Heart left ventricle (tissue), 16 donors: ENCODE measurements at places on chromosomes 1 and 21. TPM values are rescaled to one million over a fixed set of nuclear protein-coding genes. Genes with fewer than 3 reads are reported as not detected.

GRCh38 chr1:39779137-39779536 is 8.0 kb upstream of the OXCT2 start:
- no peak overlapping the region for H3K4me3 ChIP-seq
- no peaks in the 10 kb centered on the region for H3K36me3 ChIP-seq
- H3K27ac ChIP-seq, result no peak overlapping the region
- no peaks in the 10 kb centered on the region for H3K27me3 ChIP-seq
- H3K4me1 ChIP-seq, result no peaks in the 10 kb centered on the region
- no peak for DNase-seq

DNA sequence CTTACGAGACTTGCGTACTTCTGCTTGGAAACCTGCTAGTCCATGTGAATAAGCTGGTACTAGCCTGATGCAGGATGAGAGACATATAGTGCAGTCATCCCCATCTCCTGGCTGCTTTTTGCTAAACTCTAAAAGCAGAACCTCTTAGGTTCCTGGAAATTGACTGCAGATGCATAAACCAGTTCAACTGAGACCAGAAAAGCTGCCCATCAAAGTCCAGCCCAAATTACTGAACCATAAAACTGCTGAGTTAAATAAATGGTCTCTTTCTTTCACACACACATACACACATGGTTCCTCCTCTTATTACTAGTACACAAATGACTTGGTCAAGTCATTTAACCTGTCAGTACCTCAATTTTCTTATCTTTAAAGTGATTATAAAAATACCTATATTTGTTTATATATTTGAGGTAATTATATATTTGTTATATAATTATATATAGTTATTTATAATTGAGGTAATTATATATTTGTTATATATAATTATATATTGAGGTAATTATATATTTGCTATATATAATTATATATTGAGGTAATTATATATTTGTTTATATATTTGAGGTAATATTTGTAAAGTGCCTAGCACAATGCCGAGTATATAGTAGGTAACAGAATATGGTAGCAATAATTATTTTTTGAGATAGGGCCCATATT is 25.2 kb upstream of the RABGAP1L start:
- no peaks in the 10 kb centered on the region for H3K4me1 ChIP-seq
- H3K36me3 ChIP-seq, result no peaks in the 10 kb centered on the region
- H3K27ac ChIP-seq, result no peak overlapping the region
- H3K27me3 ChIP-seq, result no peaks in the 10 kb centered on the region
- H3K4me3 ChIP-seq, result no peak overlapping the region
- DNase-seq, result no peak

DNA sequence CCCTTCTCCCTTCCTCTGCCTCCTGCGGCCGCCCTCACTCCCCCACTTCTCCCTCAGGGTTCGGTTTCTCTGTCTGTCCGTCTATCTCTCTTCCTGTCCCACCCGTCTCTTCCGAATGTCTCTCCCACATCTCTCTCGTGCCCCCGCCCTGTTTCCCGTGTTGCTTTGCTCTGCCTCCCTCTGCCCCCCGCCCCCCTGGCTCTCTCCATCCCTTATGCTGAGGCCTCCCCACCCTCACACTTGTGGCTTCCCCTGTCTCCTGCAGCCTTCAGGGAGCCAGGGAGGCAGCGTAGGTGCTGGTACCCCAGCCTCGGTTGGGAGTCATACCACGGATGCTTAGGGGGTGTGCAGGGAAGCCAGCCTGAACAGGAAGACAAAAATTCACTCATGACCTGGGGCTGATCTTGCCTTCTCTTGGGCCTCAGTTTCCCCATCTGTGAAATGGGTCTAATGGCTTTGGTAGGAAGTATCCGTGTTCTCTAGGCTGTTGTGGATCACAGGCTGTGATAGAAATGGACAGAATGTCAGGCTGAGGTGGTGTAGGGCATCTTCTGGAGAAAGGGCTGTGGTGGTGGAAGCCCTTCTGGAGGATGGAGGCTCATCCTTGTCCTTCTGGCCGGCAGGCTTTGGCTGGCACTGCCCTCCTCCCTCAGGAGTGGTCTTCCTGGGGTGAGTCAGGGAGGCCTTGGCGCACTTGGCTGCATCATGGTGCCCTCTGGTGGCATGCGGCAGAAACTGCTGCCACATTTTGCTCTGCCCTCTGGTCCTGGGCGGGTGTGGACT is 55.5 kb downstream of the FOXO6 start:
- no peaks in the 10 kb centered on the region for H3K36me3 ChIP-seq
- H3K27ac ChIP-seq, result no peak overlapping the region
- no peak overlapping the region for H3K4me3 ChIP-seq
- H3K4me1 ChIP-seq, result peaks cover 11% of the 10 kb centered on the region
- DNase-seq, result peak; percentile 62
- no peaks in the 10 kb centered on the region for H3K27me3 ChIP-seq

- H3K4me3 ChIP-seq, result no peak overlapping the region
- peaks cover 41% of the 10 kb centered on the region for H3K4me1 ChIP-seq
- DNase-seq, result no peak
- H3K27me3 ChIP-seq, result no peaks in the 10 kb centered on the region
Observed at GRCh38 chr1:164644774-164645644, 86.0 kb downstream of the PBX1 start.

DNA sequence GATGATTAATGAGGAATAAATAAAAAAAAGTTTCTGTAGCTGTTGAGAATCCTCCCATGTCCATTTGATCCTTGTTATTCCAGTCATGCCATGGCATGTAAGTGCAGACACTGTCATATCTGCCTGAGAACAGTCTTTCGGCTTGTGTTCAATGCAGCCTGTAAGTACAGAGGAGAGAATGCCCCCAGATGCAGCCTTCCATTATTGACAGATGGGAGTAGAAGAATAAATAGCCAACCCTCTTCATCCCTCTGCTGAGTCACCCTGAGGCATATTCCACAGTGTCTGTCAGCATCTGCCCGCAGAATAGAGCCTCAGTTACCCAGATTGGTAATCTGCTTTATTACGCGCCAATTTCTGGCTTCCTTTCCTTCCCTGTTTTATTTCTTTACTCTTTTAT is 139.4 kb downstream of the LRRC7 start:
- DNase-seq, result no peak
- peaks cover 6% of the 10 kb centered on the region for H3K4me1 ChIP-seq
- no peaks in the 10 kb centered on the region for H3K27me3 ChIP-seq
- H3K27ac ChIP-seq, result no peak overlapping the region
- no peak overlapping the region for H3K4me3 ChIP-seq
- no peaks in the 10 kb centered on the region for H3K36me3 ChIP-seq

GRCh38 chr1:220810963-220811362 is 24.2 kb downstream of the MTARC1 start:
- no peaks in the 10 kb centered on the region for H3K27me3 ChIP-seq
- no peaks in the 10 kb centered on the region for H3K36me3 ChIP-seq
- peaks cover 10% of the 10 kb centered on the region for H3K4me1 ChIP-seq
- no peak overlapping the region for H3K4me3 ChIP-seq
- no peak overlapping the region for H3K27ac ChIP-seq

- H3K4me3 ChIP-seq, result peak overlapping the region; percentile 73
- peaks cover 6% of the 10 kb centered on the region for H3K4me1 ChIP-seq
- peak; percentile 33 for DNase-seq
- peak overlapping the region; percentile 73 for H3K27ac ChIP-seq
- no peaks in the 10 kb centered on the region for H3K36me3 ChIP-seq
Observed at GRCh38 chr1:231039161-231040018, 664 bp downstream of the FAM89A start.

GRCh38 chr1:111707906-111708305 is 31.3 kb downstream of the INKA2 start:
- H3K27ac ChIP-seq, result no peak overlapping the region
- H3K36me3 ChIP-seq, result peaks cover 95% of the 10 kb centered on the region
- DNase-seq, result no peak
- H3K27me3 ChIP-seq, result no peaks in the 10 kb centered on the region

- no peaks in the 10 kb centered on the region for H3K27me3 ChIP-seq
- no peak overlapping the region for H3K4me3 ChIP-seq
- peaks cover 4% of the 10 kb centered on the region for H3K4me1 ChIP-seq
Observed at GRCh38 chr21:45330075-45330781, 42.5 kb upstream of the POFUT2 start.

DNA sequence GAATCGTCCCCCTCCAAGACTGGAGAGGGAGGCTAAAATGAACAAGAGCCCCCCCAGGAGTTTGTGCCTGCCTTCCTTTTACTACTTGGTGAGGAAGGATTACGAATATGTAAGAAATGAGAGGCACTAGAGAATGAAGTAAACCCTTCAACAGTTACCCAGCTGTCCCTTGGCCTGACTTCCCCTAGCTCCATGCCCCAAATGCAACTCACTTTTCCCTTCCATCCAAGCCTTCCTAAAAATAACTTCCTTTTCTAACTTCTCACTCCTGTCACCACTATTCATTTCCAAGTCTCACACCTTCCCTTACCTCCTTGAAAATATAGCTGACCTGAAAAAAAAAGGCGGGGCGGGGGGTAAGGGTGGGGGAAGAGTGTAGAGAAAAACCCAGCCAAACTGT is 96.6 kb upstream of the HNRNPU start:
- no peak for DNase-seq
- H3K27ac ChIP-seq, result no peak overlapping the region
- H3K36me3 ChIP-seq, result no peaks in the 10 kb centered on the region
- H3K4me3 ChIP-seq, result no peak overlapping the region

- H3K27me3 ChIP-seq, result no peaks in the 10 kb centered on the region
- no peak overlapping the region for H3K4me3 ChIP-seq
- H3K36me3 ChIP-seq, result no peaks in the 10 kb centered on the region
- no peak for DNase-seq
- no peaks in the 10 kb centered on the region for H3K4me1 ChIP-seq
- H3K27ac ChIP-seq, result no peak overlapping the region
Observed at GRCh38 chr1:225460021-225460736, 32.3 kb upstream of the LBR start.

GRCh38 chr21:26118938-26119540 is 51.5 kb downstream of the APP start:
- DNase-seq, result no peak
- H3K36me3 ChIP-seq, result no peaks in the 10 kb centered on the region
- no peak overlapping the region for H3K4me3 ChIP-seq

DNA sequence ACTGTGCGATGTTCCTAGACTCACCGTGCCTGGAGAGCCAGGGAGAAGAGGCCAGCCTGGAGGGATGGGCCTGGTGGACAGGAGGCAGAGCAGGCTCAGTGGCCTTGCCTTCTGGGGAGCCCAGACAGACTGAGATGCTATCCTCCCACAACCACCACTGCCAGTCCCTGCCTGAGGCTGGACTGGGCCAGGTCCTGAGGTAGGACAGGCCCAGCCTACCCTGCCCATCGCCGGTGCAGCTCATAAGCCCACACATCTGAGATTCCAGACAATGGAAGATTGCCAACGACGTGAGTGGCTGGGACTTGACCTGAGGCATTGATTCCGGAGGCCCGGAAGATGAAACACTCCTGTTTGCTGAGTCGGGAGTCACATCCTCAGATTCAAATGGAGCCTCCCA is 5.8 kb downstream of the CLEC20A start:
- H3K4me3 ChIP-seq, result no peak overlapping the region
- no peak overlapping the region for H3K27ac ChIP-seq
- no peaks in the 10 kb centered on the region for H3K4me1 ChIP-seq
- DNase-seq, result no peak

- no peaks in the 10 kb centered on the region for H3K27me3 ChIP-seq
- no peak overlapping the region for H3K27ac ChIP-seq
- H3K36me3 ChIP-seq, result no peaks in the 10 kb centered on the region
- no peaks in the 10 kb centered on the region for H3K4me1 ChIP-seq
Observed at GRCh38 chr1:81125672-81126071, 675.1 kb upstream of the ADGRL2 start.

DNA sequence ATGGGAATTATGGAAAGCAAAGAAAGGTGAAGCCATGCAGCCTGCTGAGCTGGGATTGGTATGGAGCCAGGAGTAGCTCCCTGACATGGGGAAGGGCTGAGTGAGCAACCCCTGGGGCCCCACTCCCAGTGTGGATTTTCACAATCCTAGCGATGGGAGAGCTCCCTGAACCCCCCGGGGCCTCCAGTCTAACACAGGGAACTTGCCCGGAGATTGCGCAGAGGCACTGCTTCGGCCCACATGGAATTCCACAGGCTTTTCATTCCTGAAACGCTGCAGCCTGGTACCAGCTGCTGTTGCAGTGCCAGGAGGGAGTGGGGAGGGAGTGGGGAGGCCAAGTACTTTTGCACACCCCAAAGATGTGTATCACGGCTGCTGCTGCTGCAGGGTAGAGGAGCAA is 110.4 kb upstream of the C21orf91 start:
- no peak for DNase-seq
- no peaks in the 10 kb centered on the region for H3K27me3 ChIP-seq
- no peaks in the 10 kb centered on the region for H3K36me3 ChIP-seq
- no peak overlapping the region for H3K4me3 ChIP-seq
- H3K27ac ChIP-seq, result no peak overlapping the region
- no peaks in the 10 kb centered on the region for H3K4me1 ChIP-seq

DNA sequence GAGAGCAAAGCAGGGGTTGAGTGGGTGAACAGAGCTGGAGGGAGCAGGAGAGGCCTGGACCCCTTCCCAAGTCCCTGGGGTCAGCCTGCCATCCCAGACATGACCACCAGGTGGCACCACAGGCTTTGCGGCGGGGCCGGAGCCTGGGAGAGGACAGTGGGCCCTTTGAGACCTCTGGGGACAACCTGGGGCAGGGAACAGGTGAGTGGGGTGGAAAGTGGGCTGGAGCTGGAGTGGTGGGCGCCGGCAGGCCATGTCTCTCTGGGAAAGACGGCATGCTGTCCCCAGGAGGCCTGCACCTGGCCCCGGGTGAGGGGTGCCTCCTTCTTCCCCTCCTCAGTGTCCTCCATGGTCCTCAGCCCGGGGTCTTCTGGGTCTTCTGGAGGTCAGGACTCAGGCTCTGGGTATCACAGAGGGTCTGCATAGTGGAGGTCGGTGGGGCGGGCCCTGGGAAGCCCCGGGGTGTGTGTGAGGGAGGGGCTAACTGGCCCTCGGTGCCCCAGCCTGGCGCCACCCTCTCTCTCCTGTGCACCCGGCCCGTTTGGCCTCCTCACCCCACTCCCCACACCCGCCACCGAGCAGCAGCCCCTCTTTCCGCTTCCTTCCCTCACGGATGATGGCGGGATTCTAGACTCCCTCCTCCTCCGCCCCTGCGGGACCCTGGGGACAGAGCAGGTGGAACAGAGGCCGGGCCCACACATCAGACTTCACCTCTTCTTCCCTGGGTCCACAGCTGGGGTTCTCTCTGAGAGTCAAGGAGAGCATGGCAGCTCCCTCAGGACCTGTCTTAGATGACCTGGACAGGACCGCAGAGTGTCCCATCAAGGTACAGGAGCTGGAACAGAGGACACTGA is 28.5 kb upstream of the PKP1 start:
- no peaks in the 10 kb centered on the region for H3K27me3 ChIP-seq
- no peaks in the 10 kb centered on the region for H3K36me3 ChIP-seq
- no peak overlapping the region for H3K27ac ChIP-seq
- peak; percentile 44 for DNase-seq
- H3K4me3 ChIP-seq, result no peak overlapping the region
- peaks cover 4% of the 10 kb centered on the region for H3K4me1 ChIP-seq

- no peak for DNase-seq
- H3K4me3 ChIP-seq, result no peak overlapping the region
- H3K4me1 ChIP-seq, result peaks cover 9% of the 10 kb centered on the region
Observed at GRCh38 chr1:87451229-87451920, 122.7 kb downstream of the LMO4 start.

Gene ST6GALNAC3
- 3.1 TPM for total RNA-seq

Gene LRRC42
- 14.3 TPM for total RNA-seq

Gene KLHDC9
- 4.8 TPM for total RNA-seq

Gene EPHB2
- 0.70 TPM for total RNA-seq
